Kidney (tissue), 22 donors: ENCODE measurements at places on chromosomes 12 and 14. TPM values are rescaled to one million over a fixed set of nuclear protein-coding genes. Genes with fewer than 3 reads are reported as not detected.
A peak's percentile ranks its signal among the peaks of the same experiment; 100 is the strongest.

Gene STXBP6
- polyA plus RNA-seq = 2.8 TPM

Gene UNC79
- 0.56 TPM for polyA plus RNA-seq

Gene CCDC177
- not detected for polyA plus RNA-seq

Gene CLEC4D
- polyA plus RNA-seq = not detected

DNA sequence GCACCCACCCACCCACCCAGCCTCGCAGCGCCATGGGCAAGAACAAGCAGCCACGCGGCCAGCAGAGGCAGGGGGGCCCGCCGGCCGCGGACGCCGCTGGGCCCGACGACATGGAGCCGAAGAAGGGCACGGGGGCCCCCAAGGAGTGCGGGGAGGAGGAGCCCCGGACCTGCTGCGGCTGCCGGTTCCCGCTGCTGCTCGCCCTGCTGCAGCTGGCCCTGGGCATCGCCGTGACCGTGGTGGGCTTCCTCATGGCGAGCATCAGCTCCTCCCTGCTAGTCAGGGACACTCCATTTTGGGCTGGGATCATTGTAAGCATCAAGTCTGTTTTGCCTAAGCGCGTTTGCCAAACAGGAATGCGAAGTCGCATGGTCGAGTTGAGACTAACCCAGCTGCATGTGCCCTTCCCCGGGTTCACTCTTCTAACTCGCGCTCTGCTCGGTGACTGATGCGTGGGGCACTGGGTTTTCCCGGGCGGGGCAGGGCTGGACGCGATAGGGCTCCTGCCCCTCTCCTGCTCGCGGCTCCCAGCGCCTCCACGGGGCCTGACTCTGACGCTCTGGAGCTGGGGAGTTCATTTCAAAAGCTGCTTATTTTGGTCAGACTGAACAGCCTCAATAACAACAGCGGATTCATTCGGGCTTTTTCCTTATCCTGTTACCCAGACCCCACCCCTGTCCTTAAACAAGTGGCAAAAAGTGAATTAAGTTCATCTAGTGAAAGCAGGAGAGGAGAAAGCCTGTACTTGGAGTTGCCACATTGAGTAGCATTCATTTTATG is 458 bp downstream of the SSPN start:
- H3K27me3 ChIP-seq = no peaks in the 10 kb centered on the region
- no peaks in the 10 kb centered on the region for H3K4me1 ChIP-seq

- DNase-seq = peak; percentile 70
- H3K27me3 ChIP-seq = no peaks in the 10 kb centered on the region
- H3K4me3 ChIP-seq = peak overlapping the region; percentile 49
- no peaks in the 10 kb centered on the region for H3K36me3 ChIP-seq
Measured at GRCh38 chr14:104827177-104828055, 26.5 kb downstream of the ZBTB42 start.

DNA sequence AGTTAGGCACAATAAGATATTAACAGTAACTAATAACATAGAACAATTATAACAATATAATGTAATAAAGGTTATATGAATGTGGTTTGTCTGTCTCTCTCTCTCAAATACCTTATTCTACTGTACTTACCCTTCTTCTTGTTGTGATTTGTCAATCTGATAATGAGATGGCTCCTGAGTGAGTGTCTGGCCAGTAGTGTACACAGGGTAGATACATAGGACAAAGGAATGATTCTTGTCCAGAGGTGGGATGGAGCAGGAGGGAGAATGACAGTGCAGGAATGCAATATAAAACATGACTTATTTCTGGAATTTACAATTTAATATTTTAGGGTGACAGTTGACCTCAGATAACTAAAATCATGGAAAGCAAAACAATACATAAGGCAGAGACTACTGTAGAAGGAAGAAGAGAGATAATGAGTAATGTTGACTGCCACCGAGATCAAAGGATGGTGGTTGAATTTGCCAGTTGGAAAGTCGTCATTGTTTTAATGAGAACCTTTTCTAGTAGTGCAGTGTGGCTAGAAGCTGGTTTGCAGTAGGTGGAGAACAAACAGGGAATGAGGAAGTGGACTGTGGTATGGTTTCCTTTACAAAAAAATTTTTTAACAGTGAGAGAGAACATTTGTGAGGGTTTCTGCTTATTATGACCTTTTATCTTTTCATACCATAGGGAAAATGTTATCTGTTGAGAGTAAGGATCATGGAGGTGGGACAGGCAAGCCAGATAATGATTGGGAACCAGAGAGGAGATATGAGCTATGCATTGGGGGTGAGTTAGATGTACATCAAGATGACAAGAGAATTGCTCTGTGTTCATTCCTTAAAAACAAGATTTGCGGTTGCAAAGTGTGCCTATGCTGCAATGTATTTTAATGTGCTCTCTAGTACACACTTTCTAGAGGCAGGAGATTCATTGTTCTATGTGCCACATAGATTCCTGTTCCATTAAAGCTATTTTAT is 458.3 kb downstream of the BTG1 start:
- no peak overlapping the region for H3K4me3 ChIP-seq
- H3K36me3 ChIP-seq = no peaks in the 10 kb centered on the region
- H3K4me1 ChIP-seq = no peaks in the 10 kb centered on the region
- DNase-seq = no peak

- H3K4me1 ChIP-seq = no peaks in the 10 kb centered on the region
- H3K27ac ChIP-seq = no peak overlapping the region
- no peaks in the 10 kb centered on the region for H3K27me3 ChIP-seq
- no peak for DNase-seq
- H3K36me3 ChIP-seq = no peaks in the 10 kb centered on the region
- no peak overlapping the region for H3K4me3 ChIP-seq
Measured at GRCh38 chr12:73973486-73973885, 564.1 kb upstream of the ATXN7L3B start.

- DNase-seq = no peak
- no peaks in the 10 kb centered on the region for H3K4me1 ChIP-seq
- no peak overlapping the region for H3K27ac ChIP-seq
- no peak overlapping the region for H3K4me3 ChIP-seq
- H3K27me3 ChIP-seq = no peaks in the 10 kb centered on the region
- H3K36me3 ChIP-seq = no peaks in the 10 kb centered on the region
Measured at GRCh38 chr14:58617619-58618018, 20.1 kb upstream of the DACT1 start.

DNA sequence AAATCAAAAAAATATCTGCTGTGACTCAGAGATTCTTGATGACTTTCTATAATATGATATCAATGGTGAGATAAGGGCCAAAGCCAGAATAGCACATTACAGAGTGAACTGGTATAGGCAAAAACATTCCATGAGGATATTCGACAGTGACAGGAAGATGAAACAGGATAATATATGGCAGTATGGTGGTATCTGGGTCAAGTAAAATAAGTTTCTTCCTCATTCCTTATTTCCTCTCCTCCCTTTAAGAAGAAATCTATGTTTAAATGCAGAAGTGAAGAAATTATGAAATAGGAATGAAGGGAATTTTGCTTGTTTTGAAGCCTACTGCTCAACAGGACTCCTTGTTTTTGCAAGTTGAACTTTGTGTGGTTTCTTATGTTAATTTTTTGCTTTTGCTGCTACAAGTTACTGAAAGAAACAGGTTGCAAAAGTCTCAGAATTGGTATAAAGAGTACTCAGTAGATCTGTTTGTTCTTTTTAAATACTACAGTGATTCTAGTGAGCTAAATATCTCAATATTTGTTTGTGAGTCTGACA is 7.0 kb downstream of the ACSS3 start:
- H3K27ac ChIP-seq = no peak overlapping the region
- no peaks in the 10 kb centered on the region for H3K27me3 ChIP-seq
- H3K4me1 ChIP-seq = no peaks in the 10 kb centered on the region
- no peak overlapping the region for H3K4me3 ChIP-seq
- no peak for DNase-seq
- no peaks in the 10 kb centered on the region for H3K36me3 ChIP-seq

DNA sequence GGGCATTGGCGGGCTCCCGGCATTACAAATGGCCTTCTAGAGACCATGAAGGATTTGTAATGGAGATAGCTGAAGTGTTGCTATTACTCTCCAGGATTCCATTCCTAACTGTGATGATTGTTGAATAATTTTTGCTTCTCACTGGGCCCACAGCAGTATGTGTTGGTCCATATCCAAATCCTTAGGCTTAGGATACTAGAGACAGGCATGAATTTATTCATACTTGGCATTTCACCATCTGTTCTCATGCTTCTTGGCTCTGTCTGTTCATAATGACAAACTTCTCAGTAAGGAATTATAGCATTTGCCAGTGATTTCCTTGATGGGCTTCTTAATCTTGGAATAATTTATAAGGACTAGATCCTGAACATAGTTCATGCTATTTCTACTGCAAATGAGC is 832.9 kb downstream of the C12orf50 start:
- no peak overlapping the region for H3K4me3 ChIP-seq
- no peak overlapping the region for H3K27ac ChIP-seq
- H3K4me1 ChIP-seq = no peaks in the 10 kb centered on the region
- DNase-seq = no peak
- no peaks in the 10 kb centered on the region for H3K36me3 ChIP-seq

GRCh38 chr14:85607651-85608081 is 77.7 kb downstream of the FLRT2 start:
- no peaks in the 10 kb centered on the region for H3K27me3 ChIP-seq
- no peak overlapping the region for H3K27ac ChIP-seq
- H3K4me1 ChIP-seq = no peaks in the 10 kb centered on the region
- DNase-seq = no peak
- H3K36me3 ChIP-seq = no peaks in the 10 kb centered on the region

- H3K4me1 ChIP-seq = peaks cover 6% of the 10 kb centered on the region
- H3K4me3 ChIP-seq = no peak overlapping the region
- peak; percentile 68 for DNase-seq
Measured at GRCh38 chr12:116370886-116371580, 93.5 kb upstream of the MED13L start.

- no peak for DNase-seq
- peaks cover 43% of the 10 kb centered on the region for H3K4me1 ChIP-seq
- no peak overlapping the region for H3K4me3 ChIP-seq
- H3K36me3 ChIP-seq = no peaks in the 10 kb centered on the region
Measured at GRCh38 chr12:55718624-55719275, 1.4 kb upstream of the RDH5 start.

GRCh38 chr12:128820723-128821432 is 2.9 kb downstream of the SLC15A4 start:
- H3K4me1 ChIP-seq = no peaks in the 10 kb centered on the region
- H3K27me3 ChIP-seq = no peaks in the 10 kb centered on the region
- DNase-seq = no peak
- H3K4me3 ChIP-seq = no peak overlapping the region
- H3K27ac ChIP-seq = no peak overlapping the region
- H3K36me3 ChIP-seq = no peaks in the 10 kb centered on the region

GRCh38 chr14:75399843-75400775 is 27.7 kb upstream of the JDP2 start:
- H3K4me3 ChIP-seq = no peak overlapping the region
- H3K27me3 ChIP-seq = no peaks in the 10 kb centered on the region

DNA sequence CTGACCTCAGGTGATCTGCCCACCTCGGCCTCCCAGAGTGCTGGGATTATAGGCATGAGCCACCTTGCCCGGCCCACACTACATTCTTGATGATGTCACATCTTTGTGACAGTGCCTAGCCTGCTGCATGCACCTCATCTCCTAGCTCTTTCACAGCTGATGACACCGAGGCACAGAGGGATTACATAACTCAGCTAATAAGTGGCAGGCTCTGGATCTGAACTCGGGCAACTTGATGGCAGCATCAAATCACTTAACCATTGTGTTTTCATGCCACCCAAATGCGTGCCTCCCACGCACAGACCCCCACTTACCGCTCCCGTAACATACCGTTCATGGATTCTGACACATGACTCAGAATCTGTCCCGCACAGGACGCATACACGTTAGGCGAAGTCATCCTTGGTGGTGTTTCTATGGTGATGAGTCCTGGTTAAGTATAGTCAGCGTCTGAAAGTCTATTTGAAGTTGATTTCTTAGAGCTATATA is 7.4 kb downstream of the TMEM120B start:
- H3K27ac ChIP-seq = no peak overlapping the region
- DNase-seq = no peak
- no peaks in the 10 kb centered on the region for H3K27me3 ChIP-seq
- H3K4me1 ChIP-seq = peaks cover 3% of the 10 kb centered on the region
- H3K36me3 ChIP-seq = no peaks in the 10 kb centered on the region
